ENCODE measurements at places on chromosomes 5 and 9. TPM values are rescaled to one million over a fixed set of nuclear protein-coding genes. Genes with fewer than 3 reads are reported as not detected.

DNA sequence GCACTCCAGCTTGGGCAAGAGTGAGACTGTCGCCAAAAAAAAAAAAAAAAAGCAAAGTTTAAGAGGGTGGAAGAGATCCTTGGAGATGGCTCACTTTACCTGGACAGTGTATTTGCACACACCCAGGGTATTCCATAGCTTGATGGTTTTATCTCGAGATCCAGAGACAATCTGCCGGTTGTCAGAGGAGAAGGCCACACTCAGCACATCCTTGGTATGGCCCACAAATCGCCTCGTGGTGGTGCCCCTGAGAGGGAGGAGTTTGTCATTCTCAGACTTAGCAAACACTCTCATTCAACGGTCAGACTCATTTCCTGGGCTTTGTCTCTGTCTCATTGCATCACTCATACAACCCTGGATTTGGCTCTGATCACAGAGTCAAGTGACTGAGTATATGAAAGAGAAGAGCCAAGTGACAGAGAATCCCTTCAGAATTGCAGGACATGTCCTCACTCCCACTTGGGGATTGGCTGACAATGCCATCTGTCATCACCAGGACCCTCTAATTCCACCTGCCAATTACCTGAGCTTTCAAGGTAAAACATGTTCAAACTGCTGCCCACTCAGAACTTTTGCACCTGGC, 2.2 kb downstream of the RACK1 start:
- peaks cover 75% of the 10 kb centered on the region for H3K36me3 ChIP-seq
- H3K4me3 ChIP-seq, result peak overlapping the region; percentile 98
- peaks cover 41% of the 10 kb centered on the region for H3K4me1 ChIP-seq
- no peak for DNase-seq

- H3K4me3 ChIP-seq, result no peak overlapping the region
- H3K27ac ChIP-seq, result no peak overlapping the region
- no peaks in the 10 kb centered on the region for H3K36me3 ChIP-seq
- no peak for DNase-seq
These were observed 7.1 kb downstream of the TXNDC8 start for GRCh38 chr9:110330484-110331105.

- no peaks in the 10 kb centered on the region for H3K36me3 ChIP-seq
- DNase-seq, result no peak
These were observed 2.5 kb upstream of the ST6GALNAC4 start for GRCh38 chr9:127919253-127919815.

GRCh38 chr5:6448622-6449464, at the start of gene UBE2QL1:
UBE2QL1 (plus strand) TSS chr5:6448859; CDS start chr5:6448894, 35 bp downstream.
- peak within 1 kb of the TSS; percentile 79 for H3K4me3 ChIP-seq
- H3K27me3 ChIP-seq, result peaks cover 45% of the 10 kb centered on the region
- no peaks in the 10 kb centered on the region for H3K36me3 ChIP-seq
- peaks cover 2% of the 10 kb centered on the region for H3K4me1 ChIP-seq
- no peak for DNase-seq
- no peak within 1 kb of the TSS for H3K27ac ChIP-seq

GRCh38 chr5:43839218-43839617, 236.2 kb downstream of the NNT start:
- no peak overlapping the region for H3K27ac ChIP-seq
- H3K4me3 ChIP-seq, result no peak overlapping the region
- no peaks in the 10 kb centered on the region for H3K27me3 ChIP-seq
- H3K4me1 ChIP-seq, result no peaks in the 10 kb centered on the region
- DNase-seq, result no peak
- no peaks in the 10 kb centered on the region for H3K36me3 ChIP-seq

Gene BSPRY
- total RNA-seq, result 11.1 TPM

Gene DENND4C
- 25.0 TPM for total RNA-seq

GRCh38 chr5:113271745-113272454, 162.9 kb downstream of the TSSK1B start:
- H3K4me3 ChIP-seq, result no peak overlapping the region
- DNase-seq, result no peak
- H3K36me3 ChIP-seq, result no peaks in the 10 kb centered on the region
- peaks cover 13% of the 10 kb centered on the region for H3K4me1 ChIP-seq
